ENCODE measurements at places on chromosomes 13 and 19.

DNA sequence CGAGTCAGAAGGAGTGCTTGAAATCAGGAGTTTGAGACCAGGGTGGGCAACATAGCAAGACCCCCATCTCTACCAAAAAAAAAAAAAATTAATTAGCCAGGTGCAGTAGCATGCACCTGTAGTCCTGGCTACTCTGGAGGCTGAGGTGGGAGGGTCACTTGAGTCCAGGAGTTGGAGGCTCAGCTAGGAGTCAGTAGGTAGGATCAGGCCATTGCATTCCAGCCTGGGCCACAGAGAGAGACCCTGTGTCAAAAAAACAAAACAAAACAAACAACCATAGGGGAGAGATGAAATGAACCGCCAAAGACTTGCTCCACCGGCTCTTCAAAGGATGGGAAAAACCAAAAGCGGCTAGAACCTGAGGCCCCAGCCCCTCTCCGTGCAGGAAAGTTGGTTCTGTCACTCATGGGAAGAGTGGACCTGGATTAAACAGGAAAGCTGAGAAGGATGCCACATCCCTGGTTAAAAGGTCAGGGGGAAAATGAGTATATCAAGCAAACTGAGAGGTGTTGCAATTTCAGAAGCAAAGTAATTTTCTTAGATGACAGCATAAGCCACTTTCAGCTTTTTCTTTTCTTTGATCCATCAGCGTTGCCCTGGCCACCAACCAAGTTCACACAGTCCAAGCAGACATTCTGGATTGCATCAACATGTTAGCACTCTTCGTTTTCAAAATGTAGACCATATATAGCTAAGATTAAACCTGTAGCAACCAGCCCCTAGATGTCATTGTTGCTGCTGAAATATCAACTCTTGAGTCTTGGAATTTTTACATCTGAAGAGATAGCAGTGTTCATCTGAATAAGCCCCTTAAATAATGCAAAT lies 8.9 kb upstream of the ZNF507 start:
- DNase-seq = no peak

GRCh38 chr19:36139473-36140303 lies at the start of gene CAPNS1:
Gene CAPNS1 (plus strand): TSS chr19:36140066. CDS start chr19:36141012, 946 bp downstream.
- DNase-seq = peak; percentile 77

- no peak for DNase-seq
Measured at GRCh38 chr19:28836421-28836820, 376.5 kb downstream of the UQCRFS1 start.

DNA sequence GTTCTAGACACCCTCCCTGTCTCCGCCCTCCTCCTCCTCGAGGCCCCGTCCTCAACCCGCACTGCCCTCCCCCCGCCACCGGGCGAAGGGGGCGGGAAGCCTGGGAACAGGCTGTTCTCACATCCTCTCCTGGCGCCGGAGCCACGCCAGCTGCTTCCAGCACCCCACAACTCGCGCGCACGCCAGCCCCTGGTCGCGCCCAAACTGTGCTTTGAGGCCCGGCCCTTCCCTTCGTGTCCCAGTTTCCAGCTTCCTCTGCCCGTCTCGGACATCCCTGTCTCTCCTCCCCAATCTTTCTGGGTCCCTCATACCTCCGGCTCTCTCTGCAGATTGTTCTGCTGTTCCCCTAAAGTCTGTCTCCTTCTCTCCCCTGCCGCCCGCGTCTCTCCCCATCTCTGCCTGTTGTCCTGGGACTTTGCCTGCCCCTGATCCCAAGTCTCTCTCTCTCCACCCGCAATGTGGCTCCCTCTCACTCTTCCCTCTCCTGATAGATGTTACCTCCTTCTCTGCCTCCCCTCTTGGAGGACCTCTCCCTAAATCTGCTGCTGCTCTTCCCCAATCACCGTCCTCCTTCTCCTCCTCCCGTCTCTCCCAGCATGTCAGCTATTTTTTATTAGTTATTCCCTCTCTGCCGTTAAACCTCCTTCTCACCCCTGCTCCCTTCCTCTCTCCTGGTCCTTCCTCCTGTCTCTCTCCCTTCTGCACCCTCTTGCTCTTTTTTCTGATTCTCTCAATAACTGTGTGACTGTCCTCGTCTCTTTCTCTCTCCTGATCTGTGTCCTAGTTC lies 14.2 kb downstream of the DPF1 start:
- no peak for DNase-seq

- no peak for DNase-seq
Measured at GRCh38 chr19:55437410-55437809, 5.7 kb downstream of the SHISA7 start.

- no peak for DNase-seq
Measured at GRCh38 chr13:98482476-98483444, 94.1 kb downstream of the STK24 start.

GRCh38 chr19:43624933-43625332 lies 5.5 kb upstream of the ZNF428 start:
- DNase-seq = no peak

- no peak for DNase-seq
Measured at GRCh38 chr13:34506796-34507195, 435.3 kb upstream of the NBEA start.

GRCh38 chr19:23409392-23410048 lies 14.2 kb upstream of the ZNF91 start:
- DNase-seq = no peak

DNA sequence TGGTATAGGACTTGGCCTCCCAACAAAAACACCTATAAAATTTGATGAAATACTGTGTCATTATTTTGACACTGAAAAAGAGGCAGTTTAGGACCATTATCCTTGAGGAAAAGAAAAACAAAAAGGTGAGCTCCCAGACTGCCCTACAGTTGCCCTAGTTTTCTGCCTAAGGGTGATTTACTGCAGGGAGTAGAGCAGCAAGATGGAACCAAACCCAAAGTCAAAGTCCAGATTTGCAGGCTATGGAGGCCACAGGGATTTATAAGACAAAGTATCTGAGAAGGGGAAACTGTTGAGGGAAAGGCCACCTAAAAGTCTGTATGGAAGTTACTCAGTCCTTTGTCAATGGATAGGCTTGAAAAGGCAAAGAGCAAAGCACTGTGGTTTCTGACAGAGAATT lies 112.4 kb upstream of the TRPC4 start:
- no peak for DNase-seq

- DNase-seq = no peak
Measured at GRCh38 chr13:99065235-99066015, 87.6 kb upstream of the DOCK9 start.

- no peak for DNase-seq
Measured at GRCh38 chr19:35903550-35904179, 1.3 kb downstream of the HCST start.

DNA sequence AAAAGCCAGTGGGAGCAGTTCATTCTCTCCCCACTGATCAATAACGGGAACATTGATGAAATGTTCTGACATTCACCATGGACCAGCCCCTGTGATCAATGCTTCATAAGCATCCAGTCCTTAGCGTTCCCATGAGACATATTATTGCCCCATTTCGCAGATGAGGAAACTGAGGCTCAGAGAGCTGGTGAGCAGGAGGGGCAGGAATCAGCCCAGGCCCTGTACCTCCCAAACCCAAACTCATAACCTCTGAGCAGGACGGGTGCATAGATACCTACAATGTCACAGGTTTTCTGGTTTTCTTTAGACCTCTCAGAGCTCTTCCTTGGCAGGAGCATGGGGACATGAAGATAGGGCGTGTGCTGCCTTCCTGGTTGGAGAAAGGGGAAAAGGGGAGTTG lies 2.1 kb downstream of the MCOLN1 start:
- no peak for DNase-seq

- no peak for DNase-seq
Measured at GRCh38 chr13:101728021-101728420, 275.5 kb downstream of the ITGBL1 start.

GRCh38 chr19:10669246-10669645 lies 15.1 kb downstream of the ILF3 start:
- no peak for DNase-seq

DNA sequence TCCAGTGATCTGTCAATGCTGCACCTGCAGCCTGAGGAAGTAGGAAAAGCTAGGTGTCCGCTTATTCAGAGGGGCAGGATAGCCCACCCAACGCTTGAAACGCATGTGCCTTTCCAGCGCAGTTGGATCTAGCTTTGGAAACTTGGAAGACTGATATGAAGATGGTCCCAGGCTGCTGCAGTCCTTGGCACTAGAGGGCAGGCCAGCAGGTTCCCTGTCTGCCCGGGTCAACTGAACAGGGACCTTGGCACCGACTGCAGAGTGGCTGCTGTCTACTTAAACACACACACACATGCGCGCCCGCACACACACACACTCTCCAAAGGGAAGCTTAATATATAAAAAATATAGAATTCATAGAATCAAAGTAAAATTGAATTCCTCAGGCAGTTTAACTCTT lies 100.0 kb downstream of the TSHZ3 start:
- DNase-seq = no peak

GRCh38 chr19:53140351-53140750 lies 7.6 kb upstream of the ZNF415 start:
- DNase-seq = no peak

- peak; percentile 62 for DNase-seq
Measured at GRCh38 chr19:56839652-56840450, 675 bp downstream of the PEG3 start.

DNA sequence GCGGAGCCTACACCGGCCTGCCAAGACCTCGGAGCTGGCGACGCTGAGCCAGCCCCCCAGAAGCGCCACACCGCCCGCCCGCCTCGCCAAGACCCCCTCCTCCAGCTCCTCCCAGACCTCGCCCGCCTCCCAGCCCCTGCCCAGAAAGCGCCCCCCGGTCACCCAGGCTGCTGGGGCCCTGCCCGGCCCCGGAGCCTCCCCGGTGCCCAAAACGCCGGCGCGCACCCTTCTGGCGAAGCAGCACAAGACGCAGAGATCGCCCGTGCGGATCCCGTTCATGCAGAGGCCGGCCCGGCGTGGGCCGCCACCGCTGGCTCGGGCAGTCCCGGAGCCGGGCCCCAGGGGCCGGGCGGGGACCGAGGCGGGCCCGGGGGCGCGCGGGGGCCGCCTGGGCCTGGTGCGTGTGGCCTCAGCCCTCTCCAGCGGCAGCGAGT lies 10.2 kb downstream of the C19orf25 start:
- no peak for DNase-seq

DNA sequence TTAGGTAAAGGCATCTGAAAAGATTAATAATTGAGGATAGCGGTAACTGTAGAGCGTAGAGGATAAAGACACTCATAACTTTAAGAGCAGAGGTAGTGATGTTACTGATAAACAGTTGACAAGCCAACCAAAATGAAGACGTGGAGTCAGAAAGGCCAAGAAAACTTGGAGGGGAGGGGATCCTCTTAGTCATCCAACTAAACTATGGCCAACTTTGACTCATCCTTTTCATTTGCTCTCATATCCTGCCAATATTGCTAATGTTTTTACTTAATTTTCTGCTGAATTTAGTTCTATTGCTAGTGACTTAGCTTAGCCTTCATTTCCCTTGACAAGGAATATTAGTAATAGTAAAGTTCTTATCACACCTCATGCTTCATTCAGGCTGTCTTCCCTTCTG lies 13.4 kb downstream of the ITGBL1 start:
- no peak for DNase-seq

DNA sequence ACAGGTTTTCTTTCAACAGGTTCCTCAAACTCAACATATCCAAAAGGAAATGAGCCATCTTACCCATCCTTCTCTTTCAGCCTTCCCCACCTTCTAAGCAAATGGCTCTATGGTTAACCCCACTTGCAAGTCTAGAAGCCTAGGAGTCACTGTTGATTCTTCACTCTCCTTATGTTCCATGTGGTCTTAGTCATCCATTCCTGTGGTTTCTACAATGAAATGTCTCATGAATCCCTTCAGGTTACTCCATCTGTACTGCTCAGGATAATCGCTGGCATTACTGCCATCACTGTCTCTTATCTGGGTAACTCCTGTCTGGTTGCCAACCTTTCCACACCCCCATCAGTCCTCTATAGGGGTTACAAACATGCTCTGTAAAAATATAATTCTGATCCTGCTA lies 381.3 kb downstream of the ENOX1 start:
- DNase-seq = no peak

DNA sequence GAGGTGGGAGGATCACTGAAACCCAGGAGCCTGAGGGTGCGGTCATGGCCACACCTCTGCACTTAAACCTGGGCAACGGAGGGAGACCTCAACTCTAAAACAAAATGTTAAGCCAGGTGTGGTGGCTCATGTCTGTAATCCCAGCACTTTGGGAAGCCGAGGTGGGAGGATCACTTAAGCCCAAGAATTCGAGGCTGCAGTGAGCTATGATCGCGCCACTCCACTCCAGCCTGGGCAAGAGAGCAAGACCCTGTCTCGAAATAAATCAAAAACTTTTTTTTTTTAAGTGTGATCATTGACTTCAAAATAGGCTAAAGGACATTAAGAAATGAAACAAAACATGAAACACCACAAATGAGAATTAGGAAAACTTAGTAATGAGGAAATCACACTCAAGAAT lies 16.3 kb upstream of the ADPRHL1 start:
- DNase-seq = no peak

- no peak for DNase-seq
Measured at GRCh38 chr13:42280537-42280936, 8.6 kb downstream of the AKAP11 start.

DNA sequence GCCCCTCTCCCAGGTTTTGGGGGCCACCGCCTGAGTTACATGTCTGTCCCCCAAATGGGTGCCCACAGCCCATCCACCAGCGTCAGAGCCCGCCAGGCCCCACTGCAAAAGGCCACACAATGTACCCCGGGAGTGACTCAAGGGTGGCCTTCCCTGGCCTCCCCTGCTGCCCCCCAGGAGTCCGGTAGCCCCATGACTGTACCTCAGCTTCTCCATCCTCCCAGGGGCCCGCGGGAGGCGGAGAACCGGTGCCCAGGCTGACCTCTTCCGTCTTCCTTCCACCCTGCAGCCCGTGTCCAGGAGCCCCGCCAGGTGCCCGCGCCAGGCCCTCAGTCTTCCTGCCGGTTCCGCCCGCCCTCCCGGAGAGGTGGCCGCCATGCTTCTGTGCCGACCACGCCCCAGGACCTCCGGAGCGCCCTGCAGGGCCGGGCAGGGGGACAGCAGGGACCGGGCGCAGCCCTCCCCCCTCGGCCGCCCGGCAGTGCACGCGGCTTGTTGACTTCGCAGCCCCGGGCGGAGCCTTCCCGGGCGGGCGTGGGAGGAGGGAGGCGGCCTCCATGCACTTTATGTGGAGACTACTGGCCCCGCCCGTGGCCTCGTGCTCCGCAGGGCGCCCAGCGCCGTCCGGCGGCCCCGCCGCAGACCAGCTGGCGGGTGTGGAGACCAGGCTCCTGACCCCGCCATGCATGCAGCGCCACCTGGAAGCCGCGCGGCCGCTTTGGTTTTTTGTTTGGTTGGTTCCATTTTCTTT lies 10.3 kb downstream of the CBARP start:
- DNase-seq = no peak

- DNase-seq = peak; percentile 56
Measured at GRCh38 chr19:28961772-28962500, 251.0 kb downstream of the UQCRFS1 start.

- no peak for DNase-seq
Measured at GRCh38 chr19:11984986-11985385, 20.1 kb downstream of the ZNF763 start.

DNA sequence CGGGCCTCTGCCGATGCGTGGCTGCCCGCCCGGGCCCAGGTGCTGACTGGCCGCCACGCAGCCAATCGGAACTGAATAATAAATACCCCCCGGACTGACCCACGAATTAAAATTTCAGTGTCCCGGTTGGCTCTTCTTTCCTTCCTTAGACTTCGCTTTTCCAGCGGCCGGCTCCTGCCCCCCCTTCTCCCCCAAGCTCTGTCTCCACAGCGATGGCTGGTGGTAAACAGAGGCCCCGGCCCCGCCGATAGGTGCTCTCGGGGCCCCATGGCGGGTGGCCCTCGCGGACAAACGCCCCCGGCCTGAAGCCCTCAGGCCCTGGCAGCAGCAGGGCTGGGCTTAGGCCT lies 2.6 kb downstream of the ZBTB7A start:
- no peak for DNase-seq

- DNase-seq = no peak
Measured at GRCh38 chr19:46478356-46478986, 7.1 kb upstream of the PNMA8A start.

- DNase-seq = no peak
Measured at GRCh38 chr13:22103046-22104027, 432.5 kb downstream of the FGF9 start.
